GM18507 (cell line): ENCODE measurements at places on chromosomes 1 and 21.

DNA sequence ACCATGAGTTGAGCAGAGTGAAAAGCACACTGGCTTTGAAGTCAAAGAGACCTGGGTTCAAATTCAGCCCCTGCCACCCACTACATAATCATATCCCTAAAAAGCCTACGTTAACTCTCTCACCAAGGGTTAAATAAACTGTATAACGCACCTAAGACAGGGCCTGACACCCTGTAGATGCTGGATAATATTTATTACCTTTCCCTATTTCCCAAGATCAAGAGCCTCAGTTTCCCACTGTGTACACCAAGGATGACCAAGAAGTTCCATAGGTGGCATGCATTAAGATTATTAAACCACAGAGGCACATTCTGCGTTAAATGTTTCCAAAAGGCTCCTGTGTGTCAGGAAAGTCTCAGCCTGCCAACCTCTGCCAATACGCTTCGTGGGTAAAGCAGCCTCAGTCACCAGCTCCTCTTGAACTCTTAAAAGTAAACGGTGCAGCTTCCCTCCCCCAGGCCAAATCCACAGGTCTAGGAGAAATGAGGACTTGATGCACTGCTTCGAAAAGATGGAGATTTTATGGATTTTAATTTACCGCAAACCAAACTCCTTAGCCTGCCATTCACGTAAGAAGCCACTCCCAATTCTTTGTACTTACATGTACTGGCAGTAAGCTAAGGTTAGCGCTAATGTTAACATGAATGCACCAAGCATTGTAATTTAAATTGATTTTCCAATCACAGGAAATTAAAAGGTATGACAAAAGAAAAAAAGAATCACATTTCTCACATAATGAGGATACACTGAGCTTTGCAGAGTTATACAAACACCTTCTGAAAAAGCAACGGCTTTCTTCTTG is 2.6 kb downstream of the USP24 start:
- no peak for DNase-seq

DNA sequence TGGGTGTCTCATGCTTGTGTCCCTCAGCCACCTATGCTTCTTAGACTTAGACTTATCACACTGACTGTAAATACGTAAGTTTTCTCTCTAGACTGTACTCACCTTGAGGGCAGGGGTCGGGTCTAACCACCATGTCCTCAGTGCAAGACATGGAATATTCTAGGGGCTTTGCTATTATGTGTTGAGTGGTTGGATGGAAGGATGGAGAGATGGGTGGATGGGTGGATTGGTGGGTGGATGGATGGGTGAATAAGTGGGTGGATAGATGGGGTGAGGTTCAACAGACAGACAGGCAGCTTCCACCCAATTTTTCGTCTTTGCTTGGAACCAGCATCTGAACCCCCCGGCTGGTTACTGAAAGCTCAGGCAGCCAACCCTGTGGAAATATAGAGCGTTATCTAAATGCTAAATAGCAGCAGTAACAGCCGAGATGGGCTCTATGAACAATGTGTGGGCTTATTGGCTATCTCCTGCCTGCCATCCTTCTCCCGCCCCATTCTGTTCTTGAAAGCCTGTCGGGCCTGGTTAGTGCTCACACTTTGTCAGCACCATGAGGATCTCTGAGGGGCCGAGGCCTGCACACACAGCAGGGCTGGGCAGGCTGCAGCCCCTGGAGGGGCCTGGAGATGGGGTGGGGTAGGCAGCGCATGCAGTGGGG is 130.7 kb downstream of the ACTL8 start:
- DNase-seq = no peak

GRCh38 chr21:41068967-41069642 is 98.9 kb upstream of the BACE2 start:
- DNase-seq = peak; percentile 47

GRCh38 chr1:116961606-116962005 is 40.0 kb upstream of the CD101 start:
- DNase-seq = no peak

DNA sequence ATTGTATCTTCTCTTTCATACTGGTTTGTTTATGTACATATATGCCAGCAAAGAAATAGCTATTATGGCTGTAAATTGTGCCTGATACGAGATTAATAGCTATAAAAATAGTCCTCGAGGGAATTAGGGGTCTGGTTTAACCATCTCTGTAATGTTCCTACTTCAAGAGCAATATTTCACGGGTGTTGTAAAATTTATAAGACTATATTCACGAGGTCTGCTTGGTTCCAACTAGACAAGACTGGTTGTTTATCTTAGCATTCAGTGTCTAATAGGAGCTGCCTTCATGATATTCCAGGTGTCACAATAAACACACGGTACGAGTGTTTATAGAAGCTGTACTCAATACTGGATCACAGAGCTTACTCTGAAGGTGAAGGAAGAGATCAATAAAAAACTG is 389.9 kb downstream of the SIPA1L2 start:
- no peak for DNase-seq

- peak; percentile 12 for DNase-seq
Observed at GRCh38 chr1:111754984-111755330, 744 bp upstream of the DDX20 start.

DNA sequence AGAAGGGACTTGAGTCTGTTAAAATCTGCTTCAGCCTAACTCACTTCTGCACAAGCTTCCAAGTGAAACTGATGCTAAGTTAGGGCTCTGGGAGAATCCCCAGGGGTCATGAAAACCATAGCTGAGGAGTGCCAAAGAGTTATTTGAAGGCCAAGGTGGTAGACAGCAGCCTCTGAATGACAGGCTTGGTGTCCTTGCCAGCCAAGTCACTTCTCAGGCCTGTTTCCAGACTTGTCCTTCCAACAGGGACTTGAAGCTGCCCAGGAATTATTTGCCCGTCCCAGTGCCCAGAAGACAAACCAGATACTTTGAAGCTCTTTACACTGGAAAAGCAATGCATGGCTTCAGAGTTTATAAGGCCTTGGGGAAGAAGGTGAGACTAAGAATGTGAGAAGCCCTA is 33.6 kb downstream of the RNASEL start:
- DNase-seq = no peak

DNA sequence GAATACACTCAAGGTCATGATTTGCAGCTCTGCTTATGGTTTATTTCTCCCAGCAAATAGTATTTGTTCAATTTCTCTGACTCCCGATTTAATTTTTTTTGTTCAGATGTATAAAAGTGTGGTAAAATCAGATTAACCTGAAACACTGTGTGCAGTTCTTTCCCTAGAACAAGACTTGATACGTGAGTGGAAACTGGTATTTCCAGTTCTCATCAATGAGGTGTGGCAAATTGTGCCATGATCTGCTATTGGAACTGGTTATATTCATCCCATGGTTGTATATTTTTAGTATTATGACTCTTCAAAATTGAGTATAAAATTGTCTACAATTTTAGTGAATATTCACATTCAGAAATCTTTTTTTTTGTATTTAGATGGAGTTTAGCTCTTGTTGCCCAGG is 76.8 kb upstream of the IVNS1ABP start:
- no peak for DNase-seq

GRCh38 chr21:42630626-42631025 is 22.8 kb upstream of the PDE9A start:
- DNase-seq = no peak

DNA sequence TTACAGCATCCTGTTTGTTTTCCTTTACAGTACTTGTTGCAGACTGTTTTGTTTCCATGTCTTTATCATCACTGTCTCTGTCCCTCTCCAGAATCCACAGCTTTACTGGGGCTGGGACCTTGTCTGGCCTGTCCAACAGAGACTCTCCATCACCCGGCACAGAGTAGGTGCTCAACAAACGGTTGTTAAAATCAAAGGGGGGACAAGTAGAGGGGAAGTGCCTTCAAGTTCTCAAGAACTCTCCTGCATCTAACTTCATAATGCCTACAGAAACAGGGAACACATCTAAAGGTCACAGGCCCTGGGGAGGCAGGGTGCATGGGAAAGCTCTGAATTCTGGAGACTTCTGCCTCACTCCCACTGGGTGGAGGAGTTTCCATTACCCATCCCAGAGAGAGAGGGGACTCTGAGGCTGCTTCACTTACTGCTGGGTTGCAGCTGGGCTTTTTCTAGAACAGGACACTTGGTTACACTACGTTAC is 2.3 kb upstream of the ECE1 start:
- DNase-seq = no peak

DNA sequence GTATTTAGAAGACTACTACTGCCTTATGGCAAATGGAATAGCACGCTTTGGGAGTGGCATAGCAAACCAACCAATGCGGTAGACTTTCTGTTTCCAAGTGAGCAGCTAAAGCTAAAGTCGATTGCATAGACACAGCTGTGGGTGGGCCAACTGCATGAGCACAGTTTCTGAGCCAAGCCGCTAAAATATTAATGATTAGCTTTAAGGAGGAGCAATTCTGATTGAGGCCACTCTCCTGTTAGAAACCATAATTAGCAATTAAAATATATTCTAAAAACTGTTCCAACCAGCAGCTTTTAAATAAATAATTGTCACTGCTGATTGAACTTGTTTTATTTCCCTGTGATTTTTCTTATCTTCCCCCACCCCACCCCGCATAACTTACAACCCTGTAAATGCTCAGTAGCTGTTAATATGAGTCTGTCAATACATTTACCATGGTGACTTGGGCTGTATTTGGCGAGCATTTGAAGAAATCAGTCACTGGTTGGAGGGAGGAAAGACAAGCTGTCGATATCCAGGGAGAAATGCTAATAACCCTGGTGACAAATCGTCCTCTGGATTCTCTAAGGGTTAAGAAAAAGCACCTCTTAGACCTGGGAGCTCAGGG is 32.2 kb downstream of the RNF220 start:
- DNase-seq = no peak

GRCh38 chr1:181090641-181091126 is 2.2 kb downstream of the IER5 start:
- no peak for DNase-seq

DNA sequence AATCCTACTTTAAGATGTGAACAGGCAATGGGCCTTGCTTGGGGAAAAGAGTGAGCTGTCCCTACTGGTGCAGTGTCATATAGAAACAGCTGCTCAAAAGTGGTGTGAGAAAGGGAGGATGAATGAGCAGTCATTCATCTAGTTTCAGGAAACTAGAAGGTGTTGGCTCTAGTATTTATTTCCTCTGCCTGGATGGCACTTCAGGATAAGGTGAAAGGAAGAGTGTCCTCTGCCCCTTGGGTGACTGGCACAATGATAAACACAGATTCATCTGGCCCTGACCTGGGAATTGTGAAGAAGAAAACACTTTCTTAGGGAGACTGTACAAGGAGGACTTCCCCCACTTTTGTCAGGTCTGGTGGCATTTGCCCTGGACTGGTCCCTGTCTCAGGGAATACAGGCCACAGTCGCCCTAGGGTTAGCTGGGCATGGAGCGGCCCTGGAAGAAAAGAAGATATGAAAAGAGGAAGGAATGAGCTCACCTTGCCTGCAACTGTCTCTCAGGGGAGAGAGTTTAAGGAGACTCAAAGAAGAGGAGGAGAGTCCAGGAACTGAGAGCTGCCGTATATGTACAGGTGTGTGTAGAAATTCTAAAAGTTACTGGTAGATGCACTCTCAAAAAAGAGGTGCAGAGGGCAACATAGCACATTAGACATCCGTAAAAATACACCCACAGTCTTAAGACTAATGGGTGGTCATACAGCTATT is 13.8 kb upstream of the NMNAT2 start:
- no peak for DNase-seq

DNA sequence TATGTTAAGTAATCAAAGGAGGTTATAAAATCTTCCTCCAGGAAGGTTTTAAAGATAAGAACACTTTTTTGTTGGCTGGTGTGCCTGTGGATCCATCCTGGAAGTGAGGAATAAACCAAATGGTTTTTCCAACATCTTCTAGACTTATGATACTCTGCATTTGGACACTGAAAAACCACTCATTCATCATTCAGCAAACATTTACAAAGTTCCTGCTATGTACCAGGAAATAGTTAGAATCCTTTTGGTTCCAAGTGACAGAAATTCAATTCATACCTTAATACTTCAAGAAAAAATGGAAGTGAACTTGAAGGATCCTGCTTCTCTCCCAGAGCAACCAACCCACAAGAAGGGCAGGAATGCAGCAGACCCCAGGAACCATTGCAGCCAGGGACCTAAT is 39.6 kb upstream of the PIGC start:
- DNase-seq = no peak

DNA sequence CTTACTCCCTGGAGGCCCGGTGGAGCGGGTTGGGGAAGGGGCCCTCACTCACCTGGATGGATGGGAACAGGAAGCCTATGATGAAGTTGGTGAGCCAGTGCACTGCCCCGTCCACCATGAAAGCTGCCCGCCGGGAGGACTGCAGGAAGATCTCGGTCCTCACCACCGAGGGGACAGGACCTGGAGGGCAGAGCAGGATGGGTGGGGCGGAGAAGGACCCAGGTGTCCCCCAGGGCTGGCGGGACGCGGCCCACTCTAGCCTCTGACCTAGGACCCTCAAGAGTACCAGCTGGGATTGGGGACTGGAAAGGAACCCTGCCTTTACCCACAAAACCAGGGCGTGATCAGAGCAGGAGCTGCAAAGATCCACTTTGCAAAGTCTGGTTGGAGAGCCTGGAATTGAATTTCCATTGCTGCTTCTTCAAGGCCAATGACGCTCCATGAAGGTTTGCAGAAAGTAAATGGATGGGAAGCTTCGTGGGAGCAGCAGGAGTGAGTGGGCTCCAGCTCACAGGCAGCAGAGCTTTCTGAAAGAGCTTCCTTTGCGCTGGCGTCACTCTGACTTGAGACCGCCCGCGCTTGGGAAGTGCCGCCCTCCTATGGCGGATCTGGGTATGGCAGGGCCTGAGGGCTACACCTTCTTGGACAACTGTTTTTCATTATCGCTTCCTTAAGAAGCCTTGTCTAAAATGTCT is 21.4 kb downstream of the SLC2A7 start:
- peak; percentile 72 for DNase-seq

GRCh38 chr1:59419361-59420140 is 122.7 kb downstream of the FGGY start:
- no peak for DNase-seq

DNA sequence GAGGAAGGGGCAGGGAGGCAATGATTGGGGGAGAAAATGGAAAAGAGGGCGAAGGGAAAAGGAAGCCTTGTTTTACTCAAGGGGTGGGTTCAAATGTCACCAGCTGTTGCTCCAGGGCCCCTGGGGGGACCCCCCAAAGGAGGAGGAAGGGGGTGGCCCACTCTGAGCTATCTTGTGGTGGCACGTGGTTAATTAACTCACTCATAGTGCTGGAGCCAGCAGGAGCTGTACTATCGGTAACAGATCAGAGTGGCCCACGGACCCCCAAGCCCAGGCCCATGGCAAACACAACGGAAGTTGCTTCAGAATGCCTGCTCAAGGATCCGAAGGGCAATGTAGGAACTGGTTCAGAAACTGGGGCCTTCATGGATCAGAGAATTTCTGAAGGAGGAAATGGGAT is 7.2 kb downstream of the TFF2 start:
- no peak for DNase-seq

GRCh38 chr1:110680036-110680735 is 5.4 kb upstream of the KCNA3 start:
- DNase-seq = no peak

GRCh38 chr1:237016626-237017025 is 12.4 kb upstream of the MT1HL1 start:
- DNase-seq = no peak

DNA sequence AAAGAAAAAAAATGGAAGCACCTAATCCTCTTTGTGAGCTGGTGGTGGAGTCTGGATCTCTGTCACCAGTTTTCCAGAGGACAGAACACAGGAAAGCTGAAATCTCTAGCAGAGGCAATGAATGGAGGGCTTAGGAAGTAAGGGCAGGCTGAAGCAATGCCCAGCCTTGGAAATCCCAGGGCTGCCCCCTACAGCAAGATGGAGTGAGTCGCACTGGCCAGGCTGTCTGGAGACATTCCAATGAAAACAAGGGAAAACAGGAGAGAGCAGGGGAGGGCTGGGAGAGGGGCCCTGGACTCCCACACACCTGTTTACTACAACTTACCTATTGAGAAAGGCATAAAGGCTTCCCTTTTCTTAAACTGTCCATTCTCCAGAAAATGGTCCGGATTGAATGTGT is 25.9 kb downstream of the CYP2J2 start:
- no peak for DNase-seq
